CMK (cell line): ENCODE measurements at places on chromosomes 3 and 15.

- no peak for DNase-seq
Measured at GRCh38 chr15:84648539-84648938, 5.5 kb downstream of the WDR73 start.

DNA sequence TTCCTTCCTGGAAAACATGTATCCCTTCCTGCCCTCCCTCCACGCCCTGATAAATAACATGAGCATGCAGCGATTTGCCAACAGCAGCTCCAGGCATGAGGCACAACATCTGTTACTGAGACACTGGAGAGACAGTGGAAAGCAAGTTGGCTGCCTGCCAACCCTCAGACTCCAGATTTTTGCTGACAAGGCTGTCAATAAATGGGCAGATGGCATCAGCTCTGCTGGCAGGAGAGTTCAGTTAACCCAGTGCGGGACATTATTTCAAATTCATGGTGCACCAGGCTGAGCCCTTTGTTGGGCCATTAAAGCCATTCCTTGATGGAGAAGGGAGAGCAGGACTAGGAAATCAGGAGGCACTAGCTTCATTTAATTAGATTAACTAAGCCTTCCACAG lies 293.3 kb downstream of the MEX3B start:
- peak; percentile 33 for DNase-seq

DNA sequence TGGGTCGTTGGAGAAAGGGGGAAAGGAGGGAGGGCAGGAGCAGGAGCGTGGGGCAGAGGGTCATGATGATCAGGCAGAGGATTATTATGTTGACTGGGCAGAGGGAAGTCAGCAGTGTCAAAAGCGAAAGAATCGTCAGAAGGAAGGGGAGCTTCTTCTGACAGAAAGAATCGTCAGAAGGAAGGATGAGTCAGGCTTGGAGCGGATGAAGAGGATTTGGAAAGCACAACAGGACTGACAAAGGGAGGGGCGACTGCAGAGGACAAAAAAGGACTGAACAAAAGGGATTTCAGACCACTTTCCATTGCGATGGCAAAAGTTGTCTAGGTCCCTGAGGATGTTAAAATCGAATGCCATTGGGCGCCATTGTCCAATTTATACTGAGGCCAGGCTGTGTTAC lies 1053.5 kb downstream of the SI start:
- no peak for DNase-seq

DNA sequence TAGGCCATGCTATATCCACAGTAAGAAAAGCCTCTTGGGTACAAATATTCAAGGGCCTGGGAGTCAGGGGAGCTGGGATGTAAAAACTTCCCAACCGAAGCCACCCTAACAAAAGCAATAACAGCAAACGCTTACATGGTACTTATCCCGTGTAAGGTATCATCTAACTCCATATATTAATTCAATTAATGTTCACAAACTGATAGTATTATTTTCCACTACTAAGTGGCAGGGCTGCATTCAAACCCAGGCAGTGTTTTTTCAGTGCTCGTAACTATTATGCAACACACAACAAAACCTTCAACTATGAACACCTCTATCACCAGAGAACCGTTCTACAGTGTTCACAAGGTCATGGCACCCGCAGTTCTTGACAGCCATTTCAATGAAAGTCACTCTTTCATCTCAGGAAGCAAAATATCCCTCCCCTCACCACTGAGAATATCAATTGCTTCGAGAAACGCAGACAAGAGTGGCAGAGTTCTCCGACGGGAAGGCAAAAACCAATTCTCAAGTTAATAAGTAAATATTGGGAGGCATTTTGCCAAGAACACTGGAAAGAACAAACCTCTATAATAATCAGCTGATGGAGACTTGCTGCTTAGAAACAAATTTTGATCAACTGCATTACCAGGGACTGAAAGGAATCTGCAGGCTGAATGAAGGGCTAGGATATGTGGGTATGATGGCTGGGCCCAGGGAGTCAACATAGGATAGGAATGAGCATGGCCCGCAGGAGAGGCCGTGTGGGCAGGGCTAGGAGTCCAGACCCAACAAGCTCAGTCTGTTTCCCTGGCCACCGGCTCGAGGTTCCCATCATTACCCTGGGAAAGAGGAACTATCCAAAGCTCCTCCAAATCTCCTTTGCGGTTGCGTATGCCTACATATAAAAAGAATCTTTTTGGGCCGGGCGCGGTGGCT lies 72.3 kb downstream of the XXYLT1 start:
- no peak for DNase-seq

- no peak for DNase-seq
Measured at GRCh38 chr15:53378096-53378800, 381.2 kb downstream of the WDR72 start.

- DNase-seq, result no peak
Measured at GRCh38 chr15:81002009-81002330, 1.2 kb downstream of the TLNRD1 start.

DNA sequence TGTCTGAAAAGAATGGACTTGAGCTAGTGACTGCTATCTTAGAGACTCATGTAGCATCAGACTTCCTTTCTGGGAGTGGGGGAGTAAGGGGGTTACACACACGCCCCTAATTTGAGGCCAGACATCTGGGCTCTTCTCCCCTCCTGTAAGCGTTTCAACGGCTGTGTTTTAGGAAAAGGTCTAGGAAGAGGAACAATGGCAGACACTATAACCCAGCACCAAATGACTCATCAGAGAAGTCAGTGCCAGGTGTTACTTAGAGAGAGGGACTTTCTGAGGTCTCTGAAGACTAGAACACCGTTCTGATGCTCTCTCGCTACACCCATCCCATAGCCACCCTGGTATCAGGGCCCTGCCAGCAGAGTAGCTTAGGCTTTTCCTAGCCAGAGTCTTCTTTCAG lies 65.5 kb downstream of the SSUH2 start:
- DNase-seq, result peak; percentile 89

- DNase-seq, result no peak
Measured at GRCh38 chr3:10469441-10470119, 35.8 kb downstream of the ATP2B2 start.

GRCh38 chr3:20230954-20231353 lies 44.9 kb upstream of the SGO1 start:
- DNase-seq, result no peak

DNA sequence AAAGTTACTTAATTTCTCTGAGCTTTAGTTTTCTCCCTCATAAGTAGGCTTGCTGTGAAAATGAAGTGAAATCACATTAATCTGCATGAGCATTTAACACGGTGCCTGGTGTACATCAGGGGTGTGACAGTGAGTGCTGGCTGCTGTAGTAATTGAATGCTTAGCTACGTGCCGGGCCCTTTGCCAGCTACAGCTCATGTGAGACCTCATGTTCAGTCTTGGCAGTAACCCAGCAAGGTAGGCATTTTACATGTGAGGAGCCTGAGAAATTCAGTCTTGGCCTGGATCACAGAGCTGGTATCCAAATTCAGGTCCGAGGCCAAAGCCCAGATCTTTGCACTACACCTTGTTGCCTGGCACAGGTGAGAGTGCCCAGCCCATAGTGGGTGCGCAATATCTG lies 9.1 kb downstream of the GHRL start:
- no peak for DNase-seq
